B cell (primary cell): ENCODE measurements at places on chromosomes 7 and 10.

GRCh38 chr10:33381451-33382215 is 47.2 kb upstream of the NRP1 start:
- no peak for DNase-seq

GRCh38 chr7:127654404-127655394 is 2.7 kb downstream of the SND1 start:
- DNase-seq, result peak; percentile 23

DNA sequence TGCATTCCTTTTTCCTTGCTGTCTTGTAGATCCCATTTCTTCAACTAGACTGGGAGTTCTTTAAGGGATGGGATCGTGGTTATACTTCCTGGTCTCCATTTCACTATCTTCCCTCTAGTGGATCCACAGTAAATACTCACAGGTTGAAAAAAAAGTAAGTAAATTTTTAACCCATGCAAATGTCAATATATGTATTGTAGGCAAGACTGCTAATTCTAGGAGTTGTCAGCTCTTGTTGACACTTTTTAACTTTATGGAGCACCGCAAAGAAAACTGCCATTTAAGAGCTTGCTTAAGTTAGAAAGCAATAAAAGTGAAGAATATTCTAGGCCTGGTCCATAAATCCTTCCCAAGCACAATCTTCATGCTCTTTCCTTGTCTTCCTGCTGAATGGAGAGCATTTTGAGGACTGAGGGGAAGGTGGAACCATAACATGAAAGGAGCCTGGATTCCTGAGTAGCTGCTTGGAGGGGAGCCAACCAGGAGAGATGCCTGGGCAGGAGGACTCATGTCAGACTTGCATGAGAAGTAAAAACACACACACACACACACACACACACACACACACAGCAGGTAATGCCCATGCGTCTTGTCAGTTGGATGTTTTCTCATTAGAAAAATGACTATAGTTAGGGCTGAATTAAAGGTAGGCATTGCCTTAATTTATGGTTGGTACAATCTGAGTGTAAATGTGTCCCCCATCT is 32.2 kb downstream of the VWA2 start:
- DNase-seq, result no peak

GRCh38 chr10:132724446-132724845 is 61.5 kb downstream of the NKX6-2 start:
- DNase-seq, result no peak

DNA sequence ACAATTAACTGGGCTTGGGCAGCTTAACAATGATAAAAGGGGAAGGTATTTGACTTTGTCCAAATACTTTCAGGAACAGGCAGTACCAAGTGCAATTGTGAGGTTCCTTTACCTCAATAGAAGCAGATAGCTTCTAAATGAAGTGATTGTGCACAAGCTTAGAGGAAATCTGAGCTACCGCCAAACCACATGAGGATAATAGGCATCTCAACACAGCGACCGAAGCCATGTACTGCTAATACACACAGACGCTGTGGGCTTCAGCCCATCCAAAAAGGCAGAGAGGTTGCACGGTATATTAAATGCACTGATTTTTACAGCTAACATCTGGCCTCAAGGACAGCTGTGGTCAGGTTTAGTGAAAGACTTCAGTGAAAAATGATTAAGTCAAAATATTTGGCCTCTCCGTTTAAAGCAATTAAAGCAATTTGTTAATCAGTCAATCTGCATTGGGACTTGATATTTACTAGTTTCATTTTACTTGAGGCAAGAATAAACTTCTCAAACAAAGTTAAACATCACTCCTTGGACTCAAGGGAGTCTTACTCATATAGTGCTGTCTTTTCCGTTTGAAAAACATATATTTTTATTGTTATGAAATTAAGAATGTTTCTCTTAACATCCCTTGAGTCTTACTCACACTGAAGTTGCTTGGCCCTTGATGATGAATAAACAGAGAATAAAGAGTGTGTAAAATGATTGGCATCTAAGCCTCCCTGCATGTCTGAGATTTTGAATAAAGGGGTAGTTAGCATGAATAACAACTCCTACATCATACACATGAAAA is 306.3 kb downstream of the C7orf25 start:
- no peak for DNase-seq

DNA sequence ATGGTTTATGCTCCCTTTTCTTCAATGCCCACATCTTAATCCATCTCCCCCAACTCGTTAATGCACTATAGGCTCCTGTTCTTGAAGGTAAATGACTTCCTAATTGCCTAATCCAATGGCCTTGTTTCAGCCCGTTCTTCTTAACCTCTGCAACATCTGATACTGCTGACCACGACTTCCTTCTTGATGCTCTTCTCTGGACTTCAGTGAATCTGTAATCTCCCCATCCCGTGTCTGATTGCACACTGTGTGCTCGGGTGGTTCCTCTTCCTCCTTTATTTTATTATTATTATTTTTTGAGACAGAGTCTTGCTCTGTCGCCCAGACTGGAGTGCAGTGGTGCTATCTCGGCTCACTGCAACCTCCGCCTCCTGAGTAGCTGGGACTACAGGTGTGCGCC is 58.9 kb downstream of the HIPK2 start:
- no peak for DNase-seq
